Lung microvascular endothelial cell (primary cell): ENCODE measurements at places on chromosomes 2 and 18.

DNA sequence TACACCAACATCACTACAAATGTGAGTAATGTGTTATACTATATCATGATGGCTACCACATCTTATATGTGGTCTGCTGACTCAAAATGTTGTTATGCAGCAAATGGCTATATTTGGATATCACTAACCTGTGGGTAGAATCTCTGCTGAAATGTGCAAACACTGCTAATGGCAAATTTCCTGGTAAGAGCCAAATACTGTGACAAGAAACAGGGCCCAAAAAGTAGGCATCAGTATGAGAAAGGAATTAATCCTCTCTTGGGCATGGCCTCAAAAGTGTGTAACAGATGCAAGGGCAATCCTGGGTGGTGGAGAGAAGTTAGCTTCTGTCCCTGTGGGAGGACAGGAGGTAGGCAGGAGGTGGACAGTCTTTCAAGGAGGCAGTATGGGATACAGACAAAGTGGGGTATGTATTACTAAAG, 13.3 kb downstream of the ATF2 start:
- no peak for DNase-seq

DNA sequence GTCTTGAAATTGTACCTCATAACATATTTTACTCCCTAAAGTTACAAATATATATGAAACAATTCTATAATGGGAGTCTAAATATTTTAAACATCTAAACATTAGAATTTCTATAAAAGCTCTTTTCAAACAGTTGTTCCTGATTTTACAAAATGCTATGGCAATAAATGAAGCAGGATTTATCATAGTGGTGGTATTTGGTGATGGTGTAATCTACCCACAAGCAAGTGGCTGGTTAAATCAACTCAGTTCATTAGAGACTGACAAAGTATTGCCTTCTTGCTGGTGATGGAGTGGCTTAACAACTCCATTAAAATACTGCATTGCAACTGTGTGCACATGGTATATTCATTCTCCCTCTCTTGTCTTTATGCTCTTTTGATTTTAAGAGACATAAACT, 138.9 kb downstream of the PMAIP1 start:
- no peak for DNase-seq

DNA sequence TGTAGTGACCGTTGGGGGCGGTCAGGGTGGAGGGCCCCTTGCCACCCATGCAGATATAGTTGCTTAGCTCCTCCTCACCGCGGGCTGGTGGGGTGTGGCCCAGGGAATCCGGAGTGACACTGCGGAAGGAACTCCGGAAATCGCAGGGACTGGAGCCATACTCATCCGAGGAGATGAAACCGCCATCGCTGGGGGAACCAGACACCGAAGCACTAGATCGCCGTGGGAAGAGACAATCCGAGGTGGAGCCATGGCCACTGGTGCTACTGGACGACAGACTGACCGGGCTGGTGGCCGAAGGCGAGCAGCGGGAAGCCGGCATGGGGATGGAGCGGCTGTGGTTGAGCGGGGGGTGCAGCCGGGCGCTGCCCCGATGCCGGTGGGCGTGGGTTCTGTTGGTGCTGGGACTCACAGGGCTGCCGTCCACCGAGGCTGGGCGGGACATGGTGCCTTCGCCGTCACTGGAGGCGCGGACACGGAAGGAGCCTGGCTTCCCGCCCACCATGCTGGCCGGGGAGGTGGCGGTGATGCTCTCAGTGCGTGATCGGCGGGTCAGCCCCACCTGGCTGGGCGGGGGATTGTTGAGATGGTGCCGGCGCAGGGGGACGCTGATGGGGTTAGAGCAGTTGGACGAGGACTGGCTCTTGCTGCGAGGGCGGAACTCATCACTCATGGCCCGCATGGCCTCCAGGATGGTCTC, 2.2 kb downstream of the IRS1 start:
- no peak for DNase-seq

DNA sequence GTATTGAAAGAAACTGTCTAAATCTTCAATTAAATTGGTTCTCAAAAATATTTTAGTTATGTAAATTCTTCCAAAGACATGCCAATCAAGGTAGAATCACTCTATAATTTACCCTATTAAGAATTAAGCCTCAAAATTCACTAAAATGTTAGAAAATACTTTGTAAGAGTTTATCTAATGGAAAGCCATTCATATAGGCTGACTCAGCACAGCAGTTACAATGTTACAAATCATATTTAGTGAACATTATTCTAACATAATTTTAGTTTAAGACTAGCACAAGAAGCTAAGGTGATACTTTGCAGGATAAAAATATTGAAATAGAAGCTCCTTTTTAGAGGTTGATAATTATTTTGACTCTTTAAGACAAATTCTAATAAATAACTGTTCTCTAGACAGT, 137.0 kb downstream of the ZNF385B start:
- DNase-seq: no peak

DNA sequence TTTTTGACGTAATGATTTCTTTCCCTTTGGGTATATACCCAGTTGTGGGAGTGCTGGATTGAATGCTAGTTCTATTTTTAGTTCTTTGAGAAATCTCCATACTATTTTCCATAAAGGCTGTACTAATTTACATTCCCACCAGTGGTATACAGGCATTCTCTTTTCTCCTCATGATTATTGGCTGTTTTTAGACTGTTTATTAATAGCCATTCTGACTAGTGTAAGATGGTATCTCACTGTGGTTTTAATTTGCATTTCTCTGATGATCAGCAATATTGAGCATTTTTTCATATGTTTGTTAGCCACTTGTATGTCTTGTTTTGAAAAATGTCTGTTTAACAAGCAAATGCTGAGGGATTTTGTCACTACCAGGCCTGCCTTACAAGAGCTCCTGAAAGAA, 9.2 kb upstream of the CD28 start:
- no peak for DNase-seq

- no peak for DNase-seq
Measured at GRCh38 chr18:51011709-51012108, 18.3 kb upstream of the SMAD4 start.

DNA sequence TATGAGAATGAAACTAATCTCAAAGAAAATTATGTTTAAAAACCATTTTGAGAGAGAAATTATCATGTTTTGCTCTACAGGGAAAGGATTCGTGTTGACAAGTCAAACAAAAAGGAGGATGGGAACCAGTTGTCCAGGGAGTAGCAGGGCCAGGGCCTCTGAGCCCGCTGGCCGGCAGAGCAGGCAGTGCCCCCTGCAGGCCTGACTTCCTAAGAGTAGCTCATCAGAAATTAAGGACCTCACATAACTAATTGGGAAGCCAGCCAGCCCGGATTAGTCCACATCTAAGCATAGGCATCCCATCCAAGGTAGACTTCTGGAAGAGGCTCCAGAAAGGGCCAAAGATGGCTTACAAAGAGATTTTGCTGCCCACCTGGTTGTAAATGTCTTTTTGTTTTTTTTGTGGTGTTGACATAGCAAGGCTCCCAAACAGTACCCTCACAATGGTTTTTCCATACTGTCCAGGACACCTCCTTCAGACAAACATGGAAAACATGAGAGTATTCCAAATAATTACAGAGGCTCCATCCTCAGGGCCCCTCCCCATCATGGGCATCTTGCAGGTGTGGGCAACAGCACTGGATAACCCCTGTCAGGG, 241.2 kb upstream of the TANK start:
- peak; percentile 70 for DNase-seq

- DNase-seq: no peak
Measured at GRCh38 chr2:65263262-65263661, 35.6 kb downstream of the ACTR2 start.

DNA sequence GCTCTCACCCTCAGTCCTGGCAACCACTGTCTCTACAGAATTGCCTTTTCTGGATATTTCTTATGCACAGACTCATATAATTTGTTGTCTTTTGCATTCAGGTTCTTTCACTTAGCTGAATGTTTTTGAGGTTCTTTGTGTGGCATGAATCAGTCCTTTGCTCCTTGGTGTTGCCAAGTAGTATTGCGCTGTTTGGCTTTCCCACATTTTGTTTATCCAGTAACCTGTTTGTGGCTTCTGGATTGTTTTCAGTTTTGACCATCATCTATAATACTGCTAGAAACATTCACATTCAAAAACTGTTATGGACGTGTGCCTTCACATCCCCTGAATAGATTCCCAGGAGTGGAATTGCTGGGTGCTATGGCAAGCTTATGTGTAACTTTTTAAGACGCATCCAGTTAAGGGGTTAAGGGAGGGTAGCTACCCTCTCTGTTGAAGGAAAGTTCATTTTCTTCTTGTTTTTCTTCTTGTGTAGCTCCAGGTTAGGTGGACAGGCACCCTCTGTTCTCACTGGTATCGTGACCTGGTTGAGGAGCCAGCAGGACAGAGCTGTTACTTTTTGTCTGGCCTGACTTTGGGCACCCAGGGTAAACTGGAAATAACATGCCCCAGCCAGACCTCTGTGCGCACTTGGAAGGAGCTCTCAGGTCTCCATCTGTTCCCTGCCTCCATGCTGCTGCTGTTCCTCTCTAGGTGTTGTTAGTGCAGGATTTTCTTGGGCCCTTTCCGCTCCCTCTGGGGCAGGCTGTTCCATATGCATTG, 29.6 kb downstream of the ARHGAP25 start:
- DNase-seq: no peak

DNA sequence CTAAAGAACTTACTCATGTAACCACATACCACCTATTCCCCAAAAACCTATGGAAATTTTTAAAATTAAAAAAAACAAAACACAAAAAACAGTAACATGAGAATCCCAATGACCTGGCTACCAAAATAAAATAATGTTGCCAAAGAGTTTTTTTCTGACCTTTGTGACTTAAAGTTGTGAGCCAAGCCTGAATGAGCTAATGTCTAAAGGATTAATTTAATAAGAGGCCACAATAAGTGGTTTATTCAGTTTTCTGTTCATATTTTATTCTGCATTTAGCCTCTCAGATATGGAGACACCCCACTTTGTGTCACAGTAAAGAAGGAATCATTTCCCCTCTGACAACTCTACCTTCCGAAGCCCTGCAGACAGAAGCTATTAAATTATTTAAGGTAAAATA, 42.6 kb upstream of the DYNC2LI1 start:
- no peak for DNase-seq

- peak; percentile 49 for DNase-seq
Measured at GRCh38 chr2:98749066-98749450, 18.1 kb upstream of the MGAT4A start.

- DNase-seq: no peak
Measured at GRCh38 chr2:33153008-33153407, 206.3 kb downstream of the LTBP1 start.

DNA sequence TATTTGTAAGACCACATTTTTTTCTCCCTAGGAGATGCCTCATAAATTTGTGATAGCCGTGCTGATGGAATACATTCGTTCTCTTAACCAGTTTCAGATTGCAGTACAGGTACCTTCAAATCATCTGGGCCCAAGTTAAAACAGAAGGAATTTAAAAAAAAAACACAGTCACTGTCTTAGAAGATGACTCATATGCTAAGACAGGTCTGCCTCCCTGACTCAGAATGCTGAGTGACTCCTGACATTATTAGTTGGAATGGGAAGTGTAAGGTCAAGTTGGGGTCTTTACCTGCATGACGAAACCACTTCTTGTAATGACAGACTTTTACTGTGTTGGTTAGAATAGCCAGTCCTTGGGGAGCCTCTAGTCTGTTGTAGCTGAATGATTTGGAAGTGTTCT, 26.3 kb downstream of the RMC1 start:
- peak; percentile 67 for DNase-seq

DNA sequence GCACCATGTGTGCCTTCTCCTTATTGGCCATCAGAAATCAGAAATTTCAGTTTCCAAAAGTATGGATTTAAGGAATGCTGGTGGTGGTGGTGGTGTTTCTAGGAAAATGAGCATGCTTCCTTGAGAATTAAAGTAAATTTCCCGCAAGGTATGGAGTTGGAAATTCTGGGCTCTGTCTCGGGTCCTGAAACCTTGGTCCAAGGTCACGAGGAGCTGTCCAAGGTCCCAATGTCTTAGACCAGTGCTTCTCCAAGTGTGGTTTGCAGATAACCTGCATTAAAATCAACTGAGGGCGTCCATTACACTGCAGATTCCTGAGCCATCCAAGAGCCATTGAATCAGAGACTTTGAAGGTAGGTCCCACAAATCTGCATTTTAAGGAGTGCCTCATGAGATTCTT, 210.9 kb upstream of the PKDCC start:
- peak; percentile 62 for DNase-seq

DNA sequence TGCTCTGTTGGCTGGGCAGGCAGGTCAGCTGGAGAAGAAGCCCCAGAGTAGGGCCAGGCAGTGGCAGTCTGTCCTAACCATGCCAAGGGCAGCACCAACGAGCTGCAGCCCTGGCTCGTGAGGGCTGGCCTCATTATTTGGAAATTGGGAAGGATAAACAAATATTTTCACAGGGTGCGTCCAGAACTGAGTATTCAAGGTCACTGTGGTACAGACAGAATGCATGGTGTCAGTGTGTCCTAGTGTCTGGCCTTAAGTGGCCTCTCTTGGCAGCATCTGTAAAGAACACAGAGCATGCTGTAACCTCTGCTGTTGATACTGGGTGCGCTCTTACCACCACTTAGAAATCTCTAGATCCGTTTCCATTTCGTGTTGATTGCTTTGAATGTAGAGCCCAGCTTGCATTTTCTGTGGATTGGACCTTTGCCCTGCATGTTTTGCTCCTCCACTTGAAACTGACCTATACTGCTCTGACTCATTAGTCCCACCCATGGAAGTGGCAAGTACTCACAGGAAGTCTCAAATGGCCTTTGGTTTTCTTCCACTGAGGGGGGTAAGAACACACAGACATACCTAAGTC, 88.2 kb downstream of the GREB1L start:
- no peak for DNase-seq

DNA sequence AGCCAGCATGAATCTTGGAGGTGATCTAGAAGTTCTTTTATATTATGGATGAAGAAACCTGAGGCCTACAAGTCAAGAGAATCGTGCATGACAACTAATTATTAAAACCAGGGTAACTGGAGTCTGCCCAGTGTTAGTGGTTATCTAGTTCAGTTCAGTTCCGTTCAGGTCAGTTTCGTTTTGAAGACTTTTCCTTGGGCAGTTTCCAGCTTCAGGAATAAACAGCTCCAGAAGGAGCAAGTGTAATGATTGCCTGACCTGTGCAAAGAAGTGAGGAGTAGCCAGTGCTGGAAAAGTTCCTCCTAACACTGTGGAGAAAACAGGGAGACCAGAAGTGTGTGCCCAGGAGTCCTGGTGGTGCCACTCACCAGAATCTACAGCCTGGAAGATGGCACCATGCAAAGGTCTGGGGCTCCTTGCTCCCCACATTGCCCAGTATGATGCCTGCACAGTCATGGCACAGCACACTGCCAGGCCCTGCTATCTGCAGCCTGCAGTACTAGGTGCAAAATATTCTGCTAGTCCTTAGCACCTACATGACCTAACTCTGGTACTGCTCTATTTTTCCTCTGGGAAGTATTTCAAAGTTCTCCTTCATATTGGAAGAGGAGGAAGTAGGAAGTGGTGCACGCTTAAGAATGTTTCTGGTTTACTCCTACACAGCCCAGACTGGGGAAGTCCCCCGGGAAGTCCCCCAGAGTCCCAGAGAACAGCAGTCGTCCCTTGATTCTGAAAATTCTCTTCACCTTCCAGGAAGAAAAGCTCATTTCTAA, 65.8 kb downstream of the SUMO1 start:
- DNase-seq: peak; percentile 18
